Uterus (tissue), 4 donors: ENCODE measurements at places on chromosomes 7 and 10. TPM values are rescaled to one million over a fixed set of nuclear protein-coding genes. Genes with fewer than 3 reads are reported as not detected.

- DNase-seq, result no peak
- H3K4me3 ChIP-seq, result no peak overlapping the region
- no peak overlapping the region for H3K27ac ChIP-seq
- peaks cover 6% of the 10 kb centered on the region for H3K4me1 ChIP-seq
- H3K36me3 ChIP-seq, result no peaks in the 10 kb centered on the region
Measured at GRCh38 chr10:19936289-19936688, 120.1 kb downstream of the PLXDC2 start.

DNA sequence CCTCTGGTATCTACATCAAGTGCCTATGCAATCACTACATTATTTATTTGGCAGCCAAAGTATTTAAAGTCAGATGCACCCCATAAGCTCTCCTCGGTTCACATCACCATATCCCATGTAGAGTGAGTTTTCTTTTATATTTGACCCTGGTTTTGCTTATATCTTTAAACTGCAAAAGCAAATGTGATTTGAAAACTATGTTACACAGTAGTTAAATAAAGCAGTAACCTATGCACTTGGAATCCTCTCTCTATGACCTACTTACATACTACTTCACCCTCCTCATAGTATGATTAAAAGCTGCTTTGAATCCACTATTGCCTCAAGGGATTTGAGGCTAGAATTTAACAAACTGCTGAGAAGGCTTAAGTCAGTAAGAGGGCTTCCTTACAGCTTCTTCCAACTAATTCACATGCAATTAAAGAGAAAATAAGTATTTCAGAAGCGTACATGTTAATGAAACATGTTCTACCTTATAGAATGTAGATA is 2.2 kb upstream of the CELF2 start:
- no peak for DNase-seq
- H3K27me3 ChIP-seq, result no peaks in the 10 kb centered on the region
- H3K4me1 ChIP-seq, result no peaks in the 10 kb centered on the region
- H3K27ac ChIP-seq, result peak overlapping the region; percentile 11
- H3K4me3 ChIP-seq, result no peak overlapping the region

DNA sequence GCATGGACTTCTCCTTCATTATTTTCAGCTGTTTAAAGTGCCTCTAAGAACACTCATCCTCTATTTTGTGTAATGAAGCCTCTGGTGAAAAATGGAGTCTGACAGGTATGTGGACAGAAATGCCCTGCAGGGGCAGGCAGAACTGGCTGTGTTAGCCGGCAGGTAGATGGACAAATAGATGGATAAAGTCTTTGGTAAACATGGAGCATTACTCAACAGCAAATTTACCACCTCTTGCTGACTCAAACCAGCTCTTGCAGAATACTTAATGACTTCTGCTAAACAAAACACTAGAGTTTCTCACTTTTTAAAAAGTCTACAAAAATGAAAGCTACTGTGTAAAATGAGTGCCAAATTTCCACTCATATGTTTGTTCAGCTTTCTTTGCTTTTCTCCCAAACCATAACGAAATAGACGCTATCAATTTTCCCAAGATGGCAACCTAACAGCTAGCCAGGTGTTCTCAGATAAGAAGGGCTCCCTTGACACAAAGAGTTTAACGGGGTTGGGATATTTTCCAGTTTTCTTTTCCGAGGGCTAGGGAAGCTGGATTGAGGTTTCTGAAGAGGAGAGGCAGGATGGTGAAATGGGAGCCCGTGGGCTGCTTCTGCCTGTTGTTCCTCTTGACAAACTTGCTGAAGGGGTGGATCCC is 71.9 kb upstream of the HABP2 start:
- H3K27ac ChIP-seq, result no peak overlapping the region
- no peaks in the 10 kb centered on the region for H3K4me1 ChIP-seq
- DNase-seq, result no peak
- H3K27me3 ChIP-seq, result no peaks in the 10 kb centered on the region
- no peak overlapping the region for H3K4me3 ChIP-seq
- no peaks in the 10 kb centered on the region for H3K36me3 ChIP-seq

- H3K4me1 ChIP-seq, result no peaks in the 10 kb centered on the region
- no peak for DNase-seq
- no peaks in the 10 kb centered on the region for H3K27me3 ChIP-seq
Measured at GRCh38 chr10:69362471-69362954, 54.2 kb downstream of the TACR2 start.

CLCN1 gene
- not detected for total RNA-seq

- H3K36me3 ChIP-seq, result no peaks in the 10 kb centered on the region
- no peak for DNase-seq
- no peaks in the 10 kb centered on the region for H3K4me1 ChIP-seq
Measured at GRCh38 chr10:6579904-6580278, at the start of gene PRKCQ. TSS of gene PRKCQ (minus strand) at chr10:6580276. CDS start at chr10:6515135, 65,141 bp downstream.

TLX1 gene
- not detected for total RNA-seq

- no peak within 1 kb of the TSS for H3K27ac ChIP-seq
- DNase-seq, result no peak
- no peaks in the 10 kb centered on the region for H3K36me3 ChIP-seq
- H3K27me3 ChIP-seq, result no peaks in the 10 kb centered on the region
- no peak within 1 kb of the TSS for H3K4me3 ChIP-seq
- H3K4me1 ChIP-seq, result no peaks in the 10 kb centered on the region
Measured at GRCh38 chr10:48274636-48275035, at the start of gene FRMPD2. TSS of gene FRMPD2 (minus strand) at chr10:48274696. CDS start at chr10:48274567, 129 bp downstream.

DNA sequence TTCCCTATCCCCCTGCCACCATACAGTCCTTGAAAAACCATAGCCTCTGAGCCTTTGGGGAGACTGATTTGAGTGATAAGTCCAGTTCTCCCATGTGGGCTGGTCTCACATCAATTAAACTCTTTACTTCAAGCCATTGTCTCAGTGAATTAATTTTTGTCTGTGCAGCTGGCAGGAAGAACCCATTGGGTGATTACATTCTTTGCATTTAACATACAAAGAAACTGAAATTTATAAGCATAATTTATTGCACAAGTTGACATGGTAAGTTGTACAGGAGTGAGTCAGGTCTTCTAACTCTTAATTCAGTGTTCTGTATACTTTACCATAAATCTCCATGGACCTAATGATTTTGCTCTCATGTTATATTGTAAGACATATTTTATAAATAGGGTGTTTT is 1613.0 kb upstream of the LRRTM3 start:
- H3K36me3 ChIP-seq, result no peaks in the 10 kb centered on the region
- no peak overlapping the region for H3K4me3 ChIP-seq
- no peak for DNase-seq
- no peak overlapping the region for H3K27ac ChIP-seq
- no peaks in the 10 kb centered on the region for H3K4me1 ChIP-seq

DNA sequence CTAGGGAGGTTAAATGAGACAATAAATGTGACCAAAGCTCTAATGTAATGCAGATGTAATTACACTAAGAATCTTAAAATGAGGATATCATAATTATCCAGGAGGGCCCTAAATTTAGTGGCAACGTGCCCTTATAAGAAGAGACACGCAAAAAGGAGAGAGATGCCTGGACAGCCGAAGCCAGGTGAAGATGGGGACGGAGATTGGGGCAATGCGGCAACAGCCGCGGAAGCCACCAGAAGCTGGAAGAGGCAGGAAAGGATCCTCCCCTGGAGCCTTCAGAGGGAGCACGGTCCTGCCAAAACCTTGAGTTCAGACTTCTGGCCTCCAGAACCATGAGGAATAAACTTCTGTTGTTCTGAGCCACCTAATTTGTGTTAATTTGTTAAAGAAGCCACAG is 25.3 kb upstream of the C10orf71 start:
- no peak overlapping the region for H3K27ac ChIP-seq
- DNase-seq, result no peak
- no peak overlapping the region for H3K4me3 ChIP-seq

- DNase-seq, result no peak
- H3K27me3 ChIP-seq, result no peaks in the 10 kb centered on the region
- H3K4me1 ChIP-seq, result no peaks in the 10 kb centered on the region
- peak overlapping the region; percentile 74 for H3K27ac ChIP-seq
- no peaks in the 10 kb centered on the region for H3K36me3 ChIP-seq
- no peak overlapping the region for H3K4me3 ChIP-seq
Measured at GRCh38 chr10:95792874-95793285, 36.9 kb downstream of the ENTPD1 start.
